ENCODE measurements at places on chromosomes 5 and 9. TPM values are rescaled to one million over a fixed set of nuclear protein-coding genes. Genes with fewer than 3 reads are reported as not detected.

TAL2 gene
- not detected for total RNA-seq

LEAP2 gene
- 0.69 TPM for total RNA-seq

FOXD4 gene
- 0.32 TPM for total RNA-seq

PTRH1 gene
- 8.7 TPM for total RNA-seq

FAM163B gene
- not detected for total RNA-seq

SYK gene
- total RNA-seq: 13.2 TPM

OTULINL gene
- 6.8 TPM for total RNA-seq

PCDHB3 gene
- 1.2 TPM for total RNA-seq

FRMD3 gene
- total RNA-seq: 5.1 TPM

KIF4B gene
- total RNA-seq: 0.14 TPM

PCDH12 gene
- 8.7 TPM for total RNA-seq
